Astrocyte (in vitro differentiated cells and primary cell): ENCODE measurements at places on chromosomes 12 and 14.

- DNase-seq, result peak; percentile 48
Measured at GRCh38 chr12:107449891-107450290, 235.7 kb upstream of the PWP1 start.

- no peak for DNase-seq
Measured at GRCh38 chr12:50275556-50275955, 7.8 kb downstream of the LIMA1 start.

- DNase-seq, result no peak
Measured at GRCh38 chr14:91332986-91333649, 84.5 kb downstream of the CCDC88C start.

- no peak for DNase-seq
Measured at GRCh38 chr12:66851134-66851533, 172.3 kb upstream of the GRIP1 start.

DNA sequence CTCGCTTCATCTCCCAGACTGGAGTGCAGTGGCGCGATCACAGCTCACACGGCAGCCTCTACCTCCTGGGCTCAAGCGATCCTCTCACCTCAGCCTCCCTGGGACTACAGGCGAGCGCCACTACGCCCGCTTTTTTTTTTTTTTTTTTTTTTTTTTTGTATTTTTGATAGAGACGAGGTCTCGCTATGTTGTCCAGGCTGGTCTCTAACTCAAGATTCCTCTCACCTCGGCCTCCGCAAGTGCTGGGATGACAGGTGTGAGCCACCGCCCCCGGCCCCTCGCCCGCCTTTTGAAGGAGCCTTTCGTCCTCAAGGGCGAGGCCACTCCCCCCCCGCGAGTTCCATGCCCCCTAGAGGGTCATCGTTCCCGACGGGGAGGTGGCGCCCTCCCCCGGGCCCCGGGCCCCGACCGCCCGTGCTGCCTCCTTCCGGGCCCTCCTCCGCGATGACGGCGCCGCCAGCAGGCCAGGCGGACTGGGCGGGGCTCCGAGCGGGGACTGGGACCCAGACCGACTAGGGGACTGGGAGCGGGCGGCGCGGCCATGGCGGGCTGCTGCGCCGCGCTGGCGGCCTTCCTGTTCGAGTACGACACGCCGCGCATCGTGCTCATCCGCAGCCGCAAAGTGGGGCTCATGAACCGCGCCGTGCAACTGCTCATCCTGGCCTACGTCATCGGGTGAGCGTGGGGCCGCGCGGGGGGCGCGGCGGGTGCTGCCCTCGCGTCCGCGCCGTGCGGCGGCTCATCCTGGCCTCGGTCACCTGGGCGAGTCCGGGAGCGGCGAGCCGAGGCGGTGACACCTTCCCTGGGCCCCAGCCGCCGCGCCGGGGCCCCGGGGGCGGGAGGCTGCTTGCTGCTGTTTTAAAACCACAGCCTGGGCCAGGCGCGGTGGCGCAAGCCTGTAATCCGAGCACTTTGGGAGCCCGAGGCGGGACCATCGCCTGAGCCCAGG, at the start of gene P2RX4:
Gene P2RX4, plus strand, starts transcription at position 506 of the 949 bp plus-strand sequence. Its CDS starts 36 bp downstream, at position 542.
- peak; percentile 50 for DNase-seq
